LoVo (cell line): ENCODE measurements at places on chromosomes 5 and 9.

GRCh38 chr5:78518365-78519197 is 130.0 kb downstream of the LHFPL2 start:
- no peak for DNase-seq

- DNase-seq, result no peak
Measured at GRCh38 chr5:54363669-54364068, 53.3 kb upstream of the ARL15 start.

DNA sequence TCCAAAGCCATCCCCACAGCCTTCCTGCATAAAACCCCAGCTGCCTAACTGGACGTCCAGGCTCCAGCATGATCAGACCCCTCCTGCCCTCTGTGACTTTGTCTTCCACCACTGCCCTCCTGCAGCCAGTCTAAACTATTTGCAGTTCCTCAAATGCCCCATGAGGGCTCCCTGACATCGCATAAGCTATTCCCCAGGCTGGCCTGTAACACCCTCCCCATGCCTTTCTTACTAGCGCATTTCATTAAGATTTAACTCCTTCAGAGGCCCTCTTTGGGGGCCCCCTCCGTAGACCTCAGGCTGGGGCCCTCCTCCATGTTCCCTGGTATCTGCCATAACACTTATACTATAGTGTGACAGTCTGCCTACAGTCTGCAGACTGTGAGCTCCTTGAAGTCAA is 15.5 kb upstream of the SMIM23 start:
- no peak for DNase-seq

DNA sequence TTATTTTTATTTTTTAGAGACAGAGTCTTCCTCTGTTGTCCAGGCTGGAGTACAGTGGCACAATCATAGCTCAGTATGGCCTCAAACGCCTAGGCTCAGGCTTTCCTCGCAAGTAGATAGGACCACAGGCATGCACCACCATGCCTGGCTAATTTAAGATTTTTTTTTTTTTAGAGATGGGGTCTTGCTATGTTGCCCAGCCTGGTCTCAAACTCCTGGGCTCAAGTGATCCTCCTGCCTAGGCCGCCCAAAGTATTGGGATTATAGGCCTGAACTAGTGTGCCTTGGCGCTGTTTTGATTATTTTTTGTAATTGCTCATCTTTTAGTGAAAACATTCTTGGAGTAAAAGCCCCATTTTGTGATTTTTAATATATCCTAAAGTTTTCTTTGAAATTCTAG is 5.4 kb downstream of the YTHDC2 start:
- no peak for DNase-seq

GRCh38 chr9:72256931-72257330 is 107.7 kb downstream of the GDA start:
- no peak for DNase-seq

DNA sequence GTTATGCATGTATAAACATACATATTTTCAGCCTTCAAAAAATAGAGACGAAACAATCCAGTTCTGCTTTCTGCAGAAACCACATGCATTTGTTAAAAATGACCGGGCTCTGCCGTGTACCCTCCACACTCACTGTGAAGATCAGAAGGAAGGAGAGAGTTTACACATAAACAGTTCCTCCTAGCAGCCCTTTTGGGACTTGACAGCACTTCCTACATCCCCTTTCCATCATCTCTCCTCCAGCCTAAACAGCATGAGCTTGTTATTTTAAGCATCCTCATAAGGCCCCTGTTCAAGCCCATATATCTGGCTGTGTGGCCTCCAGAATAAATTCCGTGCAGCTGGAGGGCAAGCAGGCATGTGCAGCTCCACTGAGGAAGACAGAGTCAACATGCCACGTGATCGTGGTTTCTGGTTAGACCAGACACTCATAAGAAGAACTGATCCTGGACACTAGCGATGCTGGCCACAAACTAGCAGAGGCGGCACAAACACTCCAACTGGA is 42.2 kb downstream of the NIPAL4 start:
- no peak for DNase-seq
